ENCODE measurements at places on chromosomes 7 and 10.

DNA sequence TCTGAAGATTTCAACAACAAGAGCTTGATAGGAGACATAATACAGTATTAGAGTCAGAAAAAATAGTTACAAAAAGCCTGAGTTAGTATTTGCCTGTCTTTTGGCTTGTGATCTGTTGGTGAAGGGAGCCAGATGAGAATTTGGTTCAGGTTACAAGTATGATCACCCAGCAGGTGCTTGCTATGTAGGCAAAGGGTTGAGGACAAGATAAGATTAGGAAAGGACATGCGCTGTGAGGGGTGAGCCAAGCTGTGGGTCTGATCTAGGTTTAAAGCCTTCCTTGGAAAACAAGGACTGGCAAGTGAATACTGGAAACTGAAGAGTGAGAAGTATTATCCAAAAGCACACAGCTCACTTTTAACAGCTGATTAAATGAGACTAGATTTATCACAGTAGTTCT is 28.7 kb upstream of the CD36 start:
- DNase-seq = no peak

DNA sequence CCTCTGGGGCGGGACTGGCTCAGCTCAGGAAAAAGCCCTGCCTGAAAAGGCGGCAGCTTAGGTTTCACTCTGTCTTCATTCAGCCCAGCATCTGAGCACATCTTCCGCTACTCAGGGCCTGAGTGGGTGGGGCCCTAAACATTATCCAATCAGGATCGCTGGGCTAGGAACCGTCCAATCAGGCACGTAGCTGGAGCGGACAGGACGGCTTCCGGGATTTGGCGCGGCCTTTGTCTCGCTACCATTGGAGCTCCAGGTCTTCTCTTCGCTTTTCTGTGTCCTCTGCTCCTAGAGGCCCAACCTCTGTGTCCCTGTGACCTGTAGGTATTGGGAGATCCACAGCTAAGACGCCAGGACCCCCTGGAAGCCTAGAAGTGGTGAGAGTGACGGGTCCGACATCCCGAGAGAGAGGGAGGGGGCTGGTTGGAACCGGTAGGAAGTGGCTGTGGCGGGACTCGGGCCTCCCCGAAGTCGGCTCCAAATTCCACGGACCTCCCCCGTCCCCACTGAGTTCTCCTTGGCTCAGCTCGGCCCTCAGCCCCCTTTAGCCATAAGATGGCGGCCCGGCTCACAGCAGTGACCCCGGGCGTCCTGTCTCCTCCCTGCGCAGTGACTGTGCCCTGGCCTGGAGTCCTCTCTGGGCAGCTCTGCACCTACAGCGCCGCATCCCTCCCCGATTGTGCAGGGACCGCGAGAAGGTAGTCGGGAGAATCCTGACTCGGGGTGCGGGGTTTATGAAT is 99.1 kb downstream of the ZNF680 start:
- DNase-seq = no peak

GRCh38 chr10:124740369-124741280 is 3.6 kb downstream of the FAM53B start:
- no peak for DNase-seq

GRCh38 chr7:42603496-42603895 is 308.4 kb downstream of the C7orf25 start:
- DNase-seq = no peak

DNA sequence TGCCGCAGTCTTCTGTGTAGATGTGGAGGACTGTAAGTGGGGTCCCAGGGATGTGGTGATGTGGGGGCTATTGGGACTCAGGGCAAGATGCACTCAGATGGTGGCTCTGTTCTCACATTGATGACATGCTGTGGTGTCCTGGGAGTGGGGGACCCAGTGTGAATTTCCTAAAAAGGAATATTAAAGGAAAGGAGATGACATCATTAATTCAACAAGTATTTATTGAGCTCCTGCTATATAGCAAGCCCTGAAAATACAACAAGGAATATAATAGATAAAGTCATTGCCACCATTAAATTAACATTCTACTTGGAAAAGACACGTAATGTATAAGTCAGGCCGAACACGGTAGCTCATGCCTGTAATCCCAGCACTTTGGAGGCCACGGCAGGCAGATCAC is 61.9 kb upstream of the MNX1 start:
- no peak for DNase-seq

GRCh38 chr10:130742941-130743675 is 568.4 kb downstream of the TCERG1L start:
- no peak for DNase-seq

All from stimulated activated CD4-positive, alpha-beta T cell treated with anti-CD3 and anti-CD28 coated beads, Interleukin-1b, Interleukin-23, amount 100 ng/mL, for 1 hour (primary cell).